Hematopoietic multipotent progenitor cell treated with erythropoietin and hydrocortisone succinate and interleukin-3 and kit ligand, for 4 days (in vitro differentiated cells): ENCODE measurements at places on chromosomes 1 and 21.

DNA sequence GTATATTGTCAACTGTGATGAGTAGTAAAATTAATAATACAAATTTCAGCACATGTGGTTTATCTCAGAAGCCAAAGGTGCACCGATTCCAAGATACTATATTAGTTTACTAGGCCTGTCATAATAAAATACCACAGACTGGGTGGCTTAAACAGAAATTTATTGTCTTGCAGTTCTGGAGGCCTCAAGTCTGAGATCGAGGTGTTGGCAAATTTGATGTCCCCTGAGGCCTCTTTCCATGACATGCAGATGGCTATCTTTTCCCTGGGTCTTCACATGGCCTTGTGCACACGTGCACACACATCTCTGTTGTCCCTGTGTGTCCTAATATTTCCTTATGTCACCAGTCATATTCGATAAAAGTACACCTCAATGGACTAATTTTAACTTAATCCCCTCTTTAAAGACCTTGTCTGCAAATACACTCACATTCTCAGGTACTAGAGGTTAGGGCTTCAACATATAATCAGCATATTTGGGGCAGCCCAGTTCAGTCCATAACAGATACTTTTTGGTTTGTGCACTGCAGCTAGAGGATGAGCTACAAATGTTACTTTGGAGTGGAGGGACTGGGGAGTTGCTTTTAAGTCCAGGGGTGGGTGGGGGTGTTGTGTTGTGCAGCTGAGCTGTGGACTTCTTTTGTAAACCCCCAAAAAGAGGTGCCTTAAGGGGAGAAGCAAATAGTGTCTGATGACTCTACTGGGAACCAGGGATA, 21.4 kb downstream of the TSNAX start:
- DNase-seq, result no peak

DNA sequence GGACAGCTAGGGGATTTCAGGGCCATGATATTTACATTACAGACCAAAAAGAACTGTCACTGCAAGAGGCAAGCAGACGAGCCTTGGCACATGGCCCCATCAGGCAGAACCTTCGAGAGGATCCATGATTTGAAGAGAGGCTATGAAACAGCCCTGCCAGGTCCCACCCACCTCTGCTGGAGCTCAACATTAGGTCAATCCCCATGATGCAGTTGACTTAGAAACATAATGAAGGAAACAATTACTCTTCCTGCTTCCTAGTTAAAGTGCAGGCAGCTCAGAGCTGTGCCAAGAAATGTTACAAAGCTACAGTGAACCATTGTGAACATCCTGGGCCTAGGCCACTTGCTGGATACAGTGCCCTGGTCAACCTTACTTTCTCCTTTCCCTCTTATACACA, 41.7 kb upstream of the PTCH2 start:
- DNase-seq, result no peak

DNA sequence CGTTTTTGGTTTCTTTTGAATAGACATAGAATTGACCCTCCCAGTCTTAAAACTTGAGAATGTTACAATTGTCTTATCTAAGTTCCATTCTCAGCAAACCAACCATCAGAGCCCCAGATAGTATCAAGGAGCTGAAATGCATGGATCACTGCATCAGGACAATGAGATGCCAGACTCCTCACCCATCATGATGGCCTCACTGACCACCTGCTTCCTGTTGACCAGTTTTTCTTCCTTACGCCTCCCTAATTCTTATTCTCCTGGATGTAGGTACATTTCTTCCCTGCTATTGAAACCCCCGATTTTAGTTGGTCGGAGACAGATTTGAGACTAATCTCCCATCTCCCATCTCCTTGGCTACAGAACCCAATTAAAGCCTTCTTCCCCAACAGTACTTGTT, 17.7 kb downstream of the MATN1 start:
- no peak for DNase-seq

DNA sequence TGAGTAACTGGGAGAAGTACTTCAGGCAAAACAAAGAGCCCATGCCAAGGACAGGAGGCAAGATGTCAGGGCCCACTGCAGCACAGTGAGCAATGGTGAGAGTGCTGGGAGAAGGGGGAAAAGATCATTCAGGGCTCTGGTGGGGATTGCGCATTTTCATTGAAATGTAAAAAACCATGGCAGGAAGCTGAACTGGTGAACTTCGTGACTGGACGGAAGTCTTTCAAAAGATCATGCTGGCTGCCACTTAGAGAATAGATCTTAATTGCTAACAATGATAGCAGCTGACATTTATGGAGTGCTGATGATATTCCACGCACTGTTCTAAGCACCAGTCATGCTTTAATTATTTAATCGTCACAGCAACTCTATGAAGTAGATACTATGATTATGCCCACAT, 107.0 kb downstream of the TGFBR3 start:
- no peak for DNase-seq

DNA sequence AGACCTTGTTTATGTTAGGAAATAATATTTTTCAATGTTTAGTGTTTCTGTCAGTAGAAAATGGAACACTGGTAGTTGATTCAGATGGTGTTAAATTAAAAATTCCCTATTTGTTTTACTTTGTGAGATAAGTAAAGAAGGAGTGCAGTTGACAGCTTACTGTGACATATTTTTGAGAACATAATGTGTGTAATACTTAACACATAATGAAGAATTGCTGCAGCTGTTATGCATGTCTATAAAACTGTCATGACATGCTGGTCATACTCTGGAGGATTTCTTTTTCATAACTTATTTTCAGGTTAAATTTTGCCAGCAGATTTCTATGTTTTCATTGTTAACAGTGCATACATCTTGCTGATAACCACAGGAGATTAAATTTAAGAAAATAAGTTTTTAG, 296.1 kb downstream of the CTH start:
- DNase-seq, result no peak

GRCh38 chr21:46021978-46022544, 40.5 kb downstream of the COL6A1 start:
- DNase-seq, result no peak

GRCh38 chr1:90534116-90534515, 183.0 kb downstream of the BARHL2 start:
- DNase-seq, result no peak

- DNase-seq, result no peak
Measured at GRCh38 chr1:36172983-36173382, 17.0 kb downstream of the MAP7D1 start.

- DNase-seq, result no peak
Measured at GRCh38 chr1:69846267-69846666, 278.5 kb downstream of the LRRC7 start.

DNA sequence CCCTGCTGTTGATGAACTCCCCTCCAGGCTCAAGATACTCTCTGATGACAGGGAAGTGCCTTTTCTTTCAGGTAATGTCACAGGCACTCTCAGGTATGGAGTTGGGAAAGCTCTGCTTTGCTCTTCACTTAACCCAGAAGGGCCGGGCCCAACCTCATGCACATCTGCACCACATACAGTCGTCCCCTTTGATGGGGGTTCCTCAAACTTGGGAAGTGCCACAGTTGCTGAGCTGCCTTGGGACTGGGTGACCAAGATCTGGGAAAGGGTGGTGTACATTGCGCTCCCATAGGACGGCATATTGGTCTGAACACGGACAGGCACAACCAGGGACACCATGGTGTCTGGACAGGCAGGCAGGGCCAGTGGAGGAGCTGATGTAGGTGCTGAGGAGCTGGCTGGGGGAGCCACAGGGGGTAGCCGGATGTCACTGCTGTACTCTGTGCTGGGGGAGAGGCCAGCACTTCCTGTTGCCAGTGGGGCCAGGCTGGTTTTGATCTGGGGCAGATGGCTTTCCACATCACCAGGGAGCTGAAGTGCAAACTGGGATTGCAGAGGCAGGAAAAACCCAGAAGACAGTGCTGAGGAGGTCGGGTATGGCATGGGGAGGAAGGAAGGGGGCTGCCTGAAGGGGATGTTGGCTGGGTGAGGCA, 96.2 kb upstream of the EDN2 start:
- DNase-seq, result no peak

- no peak for DNase-seq
Measured at GRCh38 chr1:230543085-230543484, 99.2 kb upstream of the COG2 start.

DNA sequence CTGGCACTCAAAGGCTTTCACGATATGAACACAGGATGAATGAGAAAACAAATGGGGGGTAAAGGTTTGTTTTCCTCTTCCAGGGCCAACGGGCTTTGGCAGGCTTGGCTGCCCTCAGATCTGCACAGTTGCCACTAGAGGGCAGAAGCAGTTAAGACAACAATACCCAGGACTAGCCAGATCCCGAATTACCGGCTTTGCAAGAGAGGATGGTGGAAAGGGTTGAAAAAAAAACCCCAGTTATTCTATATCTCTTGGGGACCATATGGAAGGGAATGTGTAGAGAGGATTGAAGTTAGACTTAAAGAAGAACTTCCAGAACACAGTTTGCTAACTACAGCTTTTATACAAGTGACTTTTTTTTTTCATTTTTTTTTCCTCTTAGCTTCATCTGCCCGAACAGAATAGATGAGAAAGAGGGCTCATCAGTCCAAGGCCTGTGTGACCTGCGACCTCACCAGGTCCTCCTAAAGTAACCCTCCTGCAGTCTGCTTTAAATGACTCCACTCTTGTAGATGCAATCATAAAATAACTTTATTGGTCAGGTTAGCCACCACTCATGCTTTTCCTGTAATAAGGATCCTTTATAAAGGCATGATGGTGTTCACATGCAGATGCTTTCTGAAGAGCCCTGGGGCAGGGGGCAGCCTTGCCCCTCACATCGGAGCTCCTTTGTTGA, 10.7 kb downstream of the FMOD start:
- peak; percentile 89 for DNase-seq

DNA sequence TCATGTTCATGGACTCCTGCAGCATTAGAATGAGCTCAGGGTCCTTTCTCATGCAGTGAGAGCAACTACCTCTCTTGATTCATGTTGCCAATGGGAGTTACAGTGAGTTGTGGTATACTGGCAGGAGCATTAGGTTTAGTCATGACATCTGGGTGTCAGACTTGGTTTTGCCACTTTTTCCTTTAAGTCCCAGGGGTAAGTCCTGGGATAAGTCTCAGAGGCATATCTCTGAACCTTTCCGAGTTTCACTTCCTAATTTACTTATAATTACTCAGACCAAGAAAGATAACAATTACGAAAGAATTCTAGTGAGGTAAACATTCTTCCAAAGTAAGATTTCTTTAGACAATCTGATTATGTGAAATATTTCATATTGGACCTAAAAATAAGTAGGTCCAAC, 606.0 kb downstream of the SMYD3 start:
- DNase-seq, result no peak

DNA sequence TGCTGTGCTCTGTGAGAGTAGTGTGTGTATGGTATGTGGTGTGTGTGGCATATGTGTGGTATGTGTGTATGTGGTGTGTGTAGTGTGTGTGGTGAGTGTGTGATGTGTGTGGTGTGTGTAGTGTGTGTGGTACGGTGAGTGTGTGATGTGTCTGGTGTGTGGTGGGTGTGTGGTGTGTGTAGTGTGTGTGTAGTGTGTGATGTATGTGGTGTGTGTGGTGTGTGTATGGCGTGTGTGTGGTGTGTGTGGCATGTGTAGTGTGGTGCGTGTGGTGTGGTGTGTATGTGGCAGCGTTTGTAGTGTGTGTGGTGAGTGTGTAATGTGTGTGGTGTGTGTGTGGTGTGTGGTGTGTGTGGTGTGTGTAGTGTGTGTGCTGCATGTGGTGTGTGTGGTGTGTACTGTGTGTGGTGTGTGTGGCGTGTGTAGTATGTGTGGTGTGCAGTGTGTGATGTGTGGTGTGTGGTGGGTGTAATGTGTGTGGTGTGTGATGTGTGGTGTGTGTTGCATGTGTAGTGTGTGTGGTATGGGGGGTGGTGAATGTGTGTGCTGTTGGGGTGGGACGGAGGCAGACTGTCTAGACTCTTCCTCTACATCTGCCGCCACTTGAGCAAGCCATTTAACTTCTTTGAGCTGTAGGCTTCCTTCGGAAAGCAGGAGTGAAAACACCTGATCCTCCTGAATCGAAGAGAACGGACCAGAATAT, 33.5 kb downstream of the GPA33 start:
- DNase-seq, result peak; percentile 41

- DNase-seq, result peak; percentile 88
Measured at GRCh38 chr1:47231301-47232186, 481 bp downstream of the TAL1 start.

DNA sequence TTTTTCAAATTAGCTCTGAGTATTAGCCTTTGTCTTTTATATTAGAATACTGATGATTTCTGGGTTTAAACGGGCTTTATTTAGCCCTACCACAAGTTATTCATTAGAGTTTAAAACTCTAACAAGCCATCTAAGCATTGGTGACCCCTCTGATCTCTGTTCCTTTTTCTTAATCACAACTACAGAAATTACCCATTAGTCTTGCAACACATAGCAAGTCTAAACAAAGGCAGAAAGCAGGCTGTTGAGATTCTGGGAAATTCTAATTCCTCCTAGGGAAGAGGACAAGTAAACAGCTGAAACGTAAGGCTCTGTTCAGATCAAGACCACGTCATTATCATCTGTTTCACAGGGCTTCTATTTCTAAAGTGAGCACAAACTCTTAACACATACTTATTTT, 491.2 kb upstream of the ZRANB2 start:
- no peak for DNase-seq

DNA sequence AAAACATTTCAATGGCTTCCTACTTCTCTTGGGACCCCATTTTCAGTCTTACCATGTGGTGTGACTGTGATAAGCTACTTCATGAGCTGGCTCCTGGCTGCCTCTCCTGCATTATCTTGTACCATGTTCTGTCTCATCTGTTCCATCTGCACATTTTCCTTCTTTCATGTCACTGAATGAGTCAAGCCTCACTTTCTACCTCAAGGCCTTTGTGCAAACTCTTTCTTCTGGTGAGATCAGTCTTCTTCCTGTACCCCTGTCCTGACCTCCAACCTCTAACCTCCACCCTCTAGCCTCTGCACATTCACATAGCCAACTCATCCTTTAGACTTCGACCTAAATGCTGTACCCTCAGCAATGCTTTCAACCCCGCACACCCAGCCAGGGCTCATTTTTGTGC, 9.6 kb upstream of the FAM78B start:
- DNase-seq, result no peak

DNA sequence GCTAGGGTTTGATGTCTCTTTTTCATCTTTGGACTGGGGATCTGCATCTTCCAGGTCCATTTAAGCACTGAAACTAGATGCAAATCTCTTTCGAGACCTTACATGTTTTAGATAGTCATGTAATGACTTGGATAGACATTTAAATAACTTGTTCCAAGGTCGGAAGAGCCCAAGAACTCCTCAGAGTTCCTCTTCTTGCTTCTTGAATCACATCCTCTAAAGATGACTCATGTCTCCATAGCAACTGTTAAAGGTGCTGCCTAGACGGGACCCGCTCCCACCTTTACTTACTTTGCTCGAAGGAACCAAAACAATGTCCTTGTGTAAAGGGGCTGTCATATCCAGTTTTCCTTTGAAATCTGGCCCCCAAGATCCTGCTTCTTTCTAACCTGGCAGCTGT, 130.0 kb downstream of the EDEM3 start:
- DNase-seq, result no peak

- DNase-seq, result no peak
Measured at GRCh38 chr21:43664358-43664757, 5.0 kb downstream of the RRP1B start.
